Left kidney (tissue), 8 donors: ENCODE measurements at places on chromosomes 1 and 21. TPM values are rescaled to one million over a fixed set of nuclear protein-coding genes. Genes with fewer than 3 reads are reported as not detected.

DNA sequence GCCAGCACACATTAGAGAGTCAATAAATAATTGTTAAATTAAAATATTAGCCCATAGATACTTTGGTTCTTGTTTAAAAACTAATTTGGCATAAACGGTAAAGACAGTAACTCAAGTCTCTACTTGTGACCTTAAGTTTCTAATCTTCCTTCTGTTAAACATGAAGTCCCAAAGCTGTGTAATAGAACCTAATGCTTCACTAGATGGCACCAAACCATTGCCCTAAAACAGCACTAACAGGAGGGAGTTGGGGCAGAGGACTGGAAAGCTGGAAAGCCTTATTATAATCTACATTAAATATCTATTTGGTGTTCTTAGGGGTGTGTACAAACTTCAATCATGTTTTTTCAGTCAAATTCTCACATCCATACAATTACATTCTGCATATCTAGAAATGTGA, 176.7 kb downstream of the OLFM3 start:
- peak; percentile 55 for DNase-seq

Gene TMEM125
- polyA plus RNA-seq: 15.6 TPM

DNA sequence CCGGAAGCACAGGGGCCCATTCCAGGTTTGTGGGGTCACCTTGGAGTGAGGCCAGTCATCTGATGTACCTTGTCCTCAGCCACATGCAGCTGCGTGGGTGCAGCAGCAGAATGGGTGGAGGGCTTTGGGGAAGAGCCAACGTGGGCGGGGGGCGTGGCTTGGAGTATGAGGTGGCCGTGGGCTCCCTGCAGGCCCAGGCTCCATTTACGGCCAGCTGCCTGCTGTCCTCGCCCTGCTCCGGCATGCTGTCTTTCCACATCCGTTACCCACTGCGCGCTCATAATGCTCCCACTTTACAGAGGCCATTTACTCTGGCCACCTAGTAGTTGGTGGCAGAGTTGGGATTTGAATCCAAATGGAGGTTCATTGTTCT, 27.8 kb upstream of the TINAGL1 start:
- DNase-seq: no peak

DNA sequence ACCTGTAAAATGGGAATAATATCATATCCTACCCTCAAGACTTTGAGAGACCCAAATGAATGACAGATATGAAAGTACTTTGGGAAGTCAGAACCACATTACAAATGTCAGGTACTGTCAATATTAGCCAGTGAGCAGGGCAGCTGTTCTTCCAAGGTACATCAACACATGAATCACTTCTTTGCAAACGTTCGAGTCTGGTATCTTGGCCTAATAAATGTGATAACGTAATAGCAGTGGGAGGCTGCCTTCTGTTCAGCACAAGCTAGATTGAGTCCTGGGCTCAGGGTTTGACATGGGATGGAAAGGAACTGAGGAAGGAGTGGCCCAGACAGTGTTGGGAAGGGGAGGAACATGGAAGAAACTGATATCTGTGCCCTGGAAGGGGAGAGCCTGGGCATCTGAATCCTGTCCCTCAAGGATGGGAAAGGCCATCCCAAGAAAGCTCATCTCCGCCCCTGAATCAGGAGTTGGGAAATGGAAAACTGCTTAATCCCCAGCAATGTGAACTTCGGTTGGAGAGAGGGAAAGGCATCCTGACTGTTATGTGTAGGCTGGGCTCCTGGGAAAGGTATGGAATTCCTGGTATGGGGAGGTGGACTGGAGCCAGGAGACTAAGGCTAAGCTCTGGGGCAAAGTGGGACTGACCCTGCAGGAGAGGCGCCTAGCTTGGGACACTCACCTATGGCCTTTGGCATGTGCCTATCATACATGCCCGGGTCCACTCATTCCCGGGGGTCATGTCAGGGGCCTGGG, 14.3 kb downstream of the KCNC4 start:
- DNase-seq: no peak

Gene SEMA4A
- polyA plus RNA-seq: 19.7 TPM

GRCh38 chr1:178465011-178465410, 31.8 kb downstream of the CLEC20A start:
- no peak for DNase-seq

- no peak for DNase-seq
These were observed 35.5 kb downstream of the SLC26A9 start for GRCh38 chr1:205907794-205908193.

Gene KCNH1
- 0.47 TPM for polyA plus RNA-seq

DNA sequence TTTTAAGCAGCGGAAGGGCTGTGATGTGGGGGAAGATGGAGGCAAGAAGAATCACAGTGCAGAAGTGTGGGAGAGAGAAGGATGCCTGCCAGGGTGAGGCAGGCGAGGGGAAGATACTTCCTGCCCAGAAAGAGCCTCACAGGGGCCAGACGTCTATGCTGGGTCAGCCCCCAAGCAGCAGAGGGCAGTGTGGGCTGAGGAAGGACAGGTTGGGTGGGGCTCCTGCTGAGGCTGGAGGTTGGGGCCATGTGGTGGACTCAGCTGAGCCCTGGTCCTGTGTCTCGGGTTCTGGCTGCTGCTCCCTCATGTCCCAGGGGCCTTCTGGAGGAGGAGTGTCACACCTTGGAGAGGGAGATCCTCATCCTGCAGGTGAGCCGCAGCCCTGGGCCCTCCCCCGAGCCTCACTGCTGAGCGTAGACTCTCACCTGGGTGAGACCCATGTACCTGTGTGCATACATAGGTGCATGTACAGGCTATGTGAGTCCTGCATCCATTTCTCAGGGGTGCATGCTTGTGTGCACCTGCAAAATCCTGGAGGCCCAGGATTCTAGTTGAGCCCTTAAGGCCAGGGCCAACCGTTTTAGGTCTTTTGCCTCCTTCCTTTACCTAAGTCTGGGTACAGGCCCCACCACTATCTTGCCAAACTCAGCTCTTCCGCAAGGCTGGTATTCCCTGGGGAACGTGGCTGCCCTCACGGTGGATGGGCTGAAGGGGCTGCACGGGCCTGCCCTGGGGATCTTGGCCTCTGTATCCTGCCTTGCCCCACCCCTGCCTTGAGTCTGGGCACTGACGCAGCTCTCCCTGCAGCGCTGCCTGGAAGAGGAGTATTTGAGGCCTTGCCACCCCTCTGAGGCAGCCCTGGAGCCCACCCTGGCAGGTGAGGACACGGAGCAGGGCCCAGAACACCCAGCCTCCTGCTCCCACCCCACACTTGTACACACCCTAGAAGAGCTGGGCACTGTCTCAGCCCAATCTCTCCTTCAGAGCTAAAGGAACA, 3.7 kb downstream of the CCDC24 start:
- no peak for DNase-seq

DNA sequence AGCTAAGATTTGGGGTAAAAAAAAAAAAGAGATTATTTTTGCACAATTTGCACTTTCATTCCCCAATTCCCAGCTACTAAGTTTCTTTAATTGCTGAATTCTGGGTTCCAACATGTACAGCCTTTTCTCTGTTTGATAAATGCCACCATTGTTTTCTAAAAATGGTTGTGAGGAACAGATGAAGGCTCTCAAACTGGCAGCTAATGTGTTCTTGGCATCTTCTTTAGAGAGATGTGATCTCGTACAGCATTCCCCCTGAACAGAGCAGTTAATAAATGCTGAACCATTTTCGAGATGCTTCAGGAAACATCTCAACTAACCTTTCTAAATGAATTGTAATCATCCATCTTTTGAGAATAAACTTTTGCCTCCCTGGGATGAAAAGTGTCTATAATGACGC, 107.9 kb upstream of the DYNLT5 start:
- no peak for DNase-seq

GRCh38 chr1:33906156-33906555, 42.3 kb downstream of the HMGB4 start:
- no peak for DNase-seq
